CD4-positive, alpha-beta T cell (primary cell): ENCODE measurements at places on chromosomes 12 and 14. TPM values are rescaled to one million over a fixed set of nuclear protein-coding genes. Genes with fewer than 3 reads are reported as not detected.
A peak's percentile ranks its signal among the peaks of the same experiment; 100 is the strongest.

Gene BATF
- total RNA-seq = 7.8 TPM

Gene TMPRSS12
- not detected for total RNA-seq

Gene KLRD1
- 1.0 TPM for total RNA-seq

Gene LTBR
- total RNA-seq = 0.67 TPM

Gene B4GALNT1
- not detected for total RNA-seq

Gene CLEC2B
- 152 TPM for total RNA-seq

Gene GABARAPL1
- 267 TPM for total RNA-seq

Gene LRRK2
- 0.60 TPM for total RNA-seq

GRCh38 chr14:52640137-52640536 is 55.2 kb downstream of the ERO1A start:
- DNase-seq = no peak
- peaks cover 35% of the 10 kb centered on the region for H3K36me3 ChIP-seq
- H3K4me3 ChIP-seq = no peak overlapping the region
- H3K27me3 ChIP-seq = no peaks in the 10 kb centered on the region

- no peak overlapping the region for H3K4me3 ChIP-seq
- H3K36me3 ChIP-seq = no peaks in the 10 kb centered on the region
- H3K27me3 ChIP-seq = no peaks in the 10 kb centered on the region
- H3K4me1 ChIP-seq = no peaks in the 10 kb centered on the region
- DNase-seq = no peak
These were observed 29.0 kb upstream of the LUM start for GRCh38 chr12:91140026-91140931.

GRCh38 chr14:105817971-105818711 is 291.8 kb downstream of the TMEM121 start:
- no peaks in the 10 kb centered on the region for H3K4me1 ChIP-seq
- no peak overlapping the region for H3K4me3 ChIP-seq
- DNase-seq = no peak
- no peak overlapping the region for H3K27ac ChIP-seq

- no peak overlapping the region for H3K27ac ChIP-seq
- no peaks in the 10 kb centered on the region for H3K36me3 ChIP-seq
- H3K27me3 ChIP-seq = no peaks in the 10 kb centered on the region
- H3K4me3 ChIP-seq = no peak overlapping the region
- DNase-seq = no peak
These were observed 234.2 kb downstream of the CRADD start for GRCh38 chr12:93911396-93911795.

GRCh38 chr12:127785540-127785939 is 481.4 kb upstream of the TMEM132C start:
- H3K4me1 ChIP-seq = no peaks in the 10 kb centered on the region
- no peak overlapping the region for H3K4me3 ChIP-seq
- H3K27ac ChIP-seq = no peak overlapping the region
- no peaks in the 10 kb centered on the region for H3K27me3 ChIP-seq
- no peak for DNase-seq
- H3K36me3 ChIP-seq = no peaks in the 10 kb centered on the region

DNA sequence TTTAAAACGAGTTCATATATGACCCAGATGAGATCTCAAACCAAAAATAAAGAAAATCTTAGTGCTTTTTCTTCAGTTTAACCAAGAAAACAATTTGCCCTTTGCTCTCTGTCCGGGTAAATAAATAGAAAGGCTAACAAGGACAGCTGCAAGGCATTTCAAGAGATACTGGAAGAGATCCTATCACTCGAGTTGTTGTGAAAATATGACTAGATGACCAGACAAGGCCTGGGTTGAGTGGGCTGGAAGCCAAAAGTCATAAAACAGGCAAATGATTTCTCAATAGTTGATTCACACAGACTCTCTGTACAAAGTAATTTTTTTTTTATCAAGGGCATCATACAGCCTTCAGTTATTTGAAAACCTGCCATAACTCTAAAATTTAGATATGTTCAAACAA is 55.9 kb upstream of the AVPR1A start:
- H3K4me1 ChIP-seq = no peaks in the 10 kb centered on the region
- H3K4me3 ChIP-seq = no peak overlapping the region
- H3K27me3 ChIP-seq = no peaks in the 10 kb centered on the region

DNA sequence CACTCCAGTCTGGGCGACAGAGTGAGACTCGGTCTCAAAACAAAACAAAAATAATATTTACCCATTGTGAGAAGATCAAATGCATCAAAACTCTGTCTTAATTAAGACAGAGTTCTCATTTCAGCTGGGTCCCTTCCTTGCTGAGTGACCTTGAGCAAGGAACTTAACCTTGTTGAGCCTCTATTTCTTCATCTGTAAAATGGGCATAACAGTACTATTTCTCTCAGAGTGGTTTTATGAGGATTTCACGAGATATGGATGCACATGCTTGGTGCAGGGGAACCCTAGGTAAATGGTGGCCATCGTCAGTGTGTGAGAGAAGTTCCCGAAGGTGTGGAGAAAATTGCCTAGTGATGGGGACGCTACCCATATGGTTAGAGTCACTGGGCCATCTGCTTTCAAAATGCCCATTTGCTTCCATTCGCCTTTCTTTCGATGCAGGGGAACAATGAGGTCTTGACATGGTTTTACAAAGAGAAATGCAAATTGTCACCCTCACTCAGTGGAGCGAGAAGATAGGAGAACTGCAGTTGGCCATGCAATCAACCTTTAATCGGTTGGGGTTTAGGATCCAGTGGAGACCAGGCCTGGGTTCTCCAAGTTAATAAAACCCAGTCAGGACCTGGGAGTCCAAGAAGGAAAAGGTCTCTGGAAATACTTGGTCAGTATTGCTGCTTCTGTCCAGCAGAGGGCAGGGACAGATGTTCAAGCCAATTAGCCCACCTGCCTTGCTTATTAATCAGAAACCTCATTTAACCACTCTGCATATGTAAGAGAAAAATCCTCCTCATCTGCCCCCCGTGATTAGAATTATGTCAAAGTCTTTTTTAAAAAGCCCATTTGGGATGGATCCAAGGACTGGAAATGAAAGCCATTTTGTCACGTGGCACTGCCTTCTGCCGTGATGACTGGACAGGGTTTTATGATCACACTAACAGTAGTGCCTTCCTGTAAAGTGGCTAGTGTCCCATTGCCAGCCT is 37.2 kb downstream of the CFAP251 start:
- H3K27me3 ChIP-seq = no peaks in the 10 kb centered on the region
- no peak overlapping the region for H3K4me3 ChIP-seq
- no peak overlapping the region for H3K27ac ChIP-seq

DNA sequence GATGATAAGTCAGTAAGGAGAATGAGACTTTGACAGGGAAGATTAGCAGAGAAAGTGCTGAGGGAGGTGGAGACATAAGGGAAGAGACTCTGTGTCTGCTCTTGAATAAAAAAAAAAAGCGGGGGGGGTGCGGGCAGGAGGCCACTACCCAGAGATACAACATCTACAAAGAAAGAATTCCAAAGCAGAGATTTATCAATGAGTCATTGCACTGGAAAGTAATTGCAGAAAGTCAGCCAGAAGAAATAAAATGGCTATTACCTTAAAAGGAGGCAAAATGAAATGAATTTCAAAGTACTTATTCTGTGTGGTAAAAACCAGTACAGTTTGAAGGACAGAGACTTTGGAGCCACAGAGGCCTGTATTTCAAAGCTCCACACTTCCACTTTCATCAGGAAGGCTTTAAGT is 267.1 kb upstream of the PRKD1 start:
- H3K27me3 ChIP-seq = no peaks in the 10 kb centered on the region
- no peak overlapping the region for H3K27ac ChIP-seq
- H3K4me3 ChIP-seq = no peak overlapping the region
- no peak for DNase-seq
- no peaks in the 10 kb centered on the region for H3K4me1 ChIP-seq
- no peaks in the 10 kb centered on the region for H3K36me3 ChIP-seq

DNA sequence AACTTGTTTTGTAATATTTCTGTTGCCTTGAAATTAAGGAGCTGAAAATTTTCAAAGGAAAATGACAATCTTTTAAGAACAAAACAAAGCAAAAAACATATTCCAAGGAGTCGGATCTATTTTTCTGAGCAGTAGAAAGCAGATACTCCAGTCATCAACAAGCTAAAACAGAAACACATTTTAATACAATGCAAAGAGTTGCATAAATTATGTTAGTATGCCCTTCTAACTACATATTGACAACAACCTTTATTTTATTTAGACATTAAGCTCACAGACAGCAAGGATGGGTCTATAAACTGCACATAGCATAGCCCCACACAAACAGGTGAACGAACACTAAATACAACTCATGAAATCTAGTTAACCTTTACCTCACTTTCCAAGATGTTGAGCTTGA is 106.0 kb downstream of the PPP1R12A start:
- peaks cover 6% of the 10 kb centered on the region for H3K4me1 ChIP-seq
- no peaks in the 10 kb centered on the region for H3K27me3 ChIP-seq
- H3K27ac ChIP-seq = no peak overlapping the region
- no peak for DNase-seq

- DNase-seq = no peak
- no peak overlapping the region for H3K4me3 ChIP-seq
- no peaks in the 10 kb centered on the region for H3K36me3 ChIP-seq
- no peaks in the 10 kb centered on the region for H3K4me1 ChIP-seq
These were observed 53.2 kb downstream of the TSPAN19 start for GRCh38 chr12:84982888-84983287.

- no peak overlapping the region for H3K4me3 ChIP-seq
- no peaks in the 10 kb centered on the region for H3K36me3 ChIP-seq
- H3K4me1 ChIP-seq = no peaks in the 10 kb centered on the region
These were observed 226.3 kb upstream of the NOS1 start for GRCh38 chr12:117587631-117588287.

- no peaks in the 10 kb centered on the region for H3K4me1 ChIP-seq
- H3K36me3 ChIP-seq = peaks cover 90% of the 10 kb centered on the region
- no peak overlapping the region for H3K27ac ChIP-seq
- no peak overlapping the region for H3K4me3 ChIP-seq
- no peaks in the 10 kb centered on the region for H3K27me3 ChIP-seq
These were observed 49.4 kb downstream of the DGLUCY start for GRCh38 chr14:91163316-91163715.

GRCh38 chr12:120916561-120916960 is 12.4 kb upstream of the SPPL3 start:
- DNase-seq = no peak
- no peaks in the 10 kb centered on the region for H3K27me3 ChIP-seq
- H3K36me3 ChIP-seq = no peaks in the 10 kb centered on the region
- no peak overlapping the region for H3K4me3 ChIP-seq
- H3K4me1 ChIP-seq = no peaks in the 10 kb centered on the region

DNA sequence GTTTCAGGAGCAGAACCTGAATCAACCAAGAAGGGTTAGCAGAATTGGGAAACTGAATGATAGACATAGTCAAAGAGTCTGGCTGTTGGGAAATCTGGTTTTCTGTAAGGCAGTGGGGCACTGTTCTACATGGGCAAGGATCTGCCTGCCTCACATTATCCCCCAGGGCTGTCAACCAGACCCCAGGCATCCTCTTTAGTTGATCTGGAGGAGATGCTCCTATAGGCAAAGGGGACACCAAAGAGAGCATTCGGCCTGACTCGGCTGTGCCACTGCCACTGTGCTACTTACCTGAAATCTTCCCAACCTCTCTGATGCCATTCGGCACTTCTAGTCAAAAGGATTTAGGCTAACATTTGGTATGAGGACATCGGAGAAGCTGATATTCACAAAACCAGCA is 4.1 kb downstream of the ISCU start:
- no peak overlapping the region for H3K27ac ChIP-seq
- DNase-seq = no peak
- H3K4me1 ChIP-seq = peaks cover 64% of the 10 kb centered on the region
- peaks cover 52% of the 10 kb centered on the region for H3K36me3 ChIP-seq
- H3K27me3 ChIP-seq = no peaks in the 10 kb centered on the region
- no peak overlapping the region for H3K4me3 ChIP-seq

DNA sequence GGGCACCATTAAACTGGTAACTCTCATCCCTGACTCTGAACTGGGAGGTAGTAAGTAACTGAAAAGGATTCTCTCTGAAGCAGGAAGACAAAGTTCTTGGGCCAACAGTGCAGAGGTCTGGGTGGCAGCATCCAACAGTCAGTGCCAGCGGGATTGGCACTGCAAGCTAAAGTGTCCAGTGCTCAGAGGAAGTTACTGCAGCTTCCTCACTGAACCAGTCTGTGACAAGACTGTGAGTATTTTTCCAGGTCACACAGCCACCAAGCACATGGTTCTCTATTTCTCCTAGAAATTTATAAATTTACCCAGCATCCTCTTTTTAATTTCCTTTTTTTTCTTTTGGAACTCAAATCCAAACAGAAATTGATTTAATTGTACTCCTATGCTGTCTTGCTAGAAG is 81.6 kb upstream of the FAR2 start:
- H3K36me3 ChIP-seq = no peaks in the 10 kb centered on the region
- DNase-seq = no peak

- H3K27ac ChIP-seq = no peak overlapping the region
- H3K27me3 ChIP-seq = no peaks in the 10 kb centered on the region
- no peak overlapping the region for H3K4me3 ChIP-seq
- DNase-seq = no peak
These were observed 176.7 kb upstream of the NOS1 start for GRCh38 chr12:117538032-117538690.

DNA sequence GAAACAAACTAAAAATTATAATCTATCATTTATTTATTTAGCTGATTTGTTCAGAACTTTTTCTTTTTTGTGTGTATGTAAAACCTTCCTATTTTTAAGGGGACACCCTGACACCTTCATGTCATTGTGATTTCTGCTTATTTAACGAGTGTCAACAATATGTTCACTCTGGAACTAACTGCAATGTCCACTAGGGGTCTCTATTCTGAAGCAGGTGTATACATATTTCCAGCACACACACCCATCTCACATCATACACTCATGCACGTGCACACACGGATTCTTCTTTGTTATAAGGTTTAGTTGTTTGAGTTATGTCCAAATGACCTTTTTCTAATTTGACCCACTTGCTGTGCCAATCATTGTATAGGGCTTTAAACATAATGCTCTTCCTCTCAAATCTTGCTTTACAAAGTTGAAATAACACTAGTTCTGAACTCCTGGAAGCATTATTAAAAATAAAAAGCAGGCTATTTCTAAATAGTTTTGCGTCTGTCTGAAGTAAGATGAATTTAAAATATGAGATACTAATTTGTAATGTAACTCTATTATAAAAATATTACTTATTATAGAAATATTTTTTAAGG is 15.5 kb downstream of the E2F7 start:
- no peak overlapping the region for H3K4me3 ChIP-seq
- no peaks in the 10 kb centered on the region for H3K27me3 ChIP-seq
- no peak overlapping the region for H3K27ac ChIP-seq
- peak; percentile 69 for DNase-seq

- no peaks in the 10 kb centered on the region for H3K36me3 ChIP-seq
- H3K27ac ChIP-seq = peak overlapping the region; percentile 34
- no peaks in the 10 kb centered on the region for H3K27me3 ChIP-seq
- no peak overlapping the region for H3K4me3 ChIP-seq
These were observed 310.0 kb downstream of the ZFP36L1 start for GRCh38 chr14:68482772-68483395.

DNA sequence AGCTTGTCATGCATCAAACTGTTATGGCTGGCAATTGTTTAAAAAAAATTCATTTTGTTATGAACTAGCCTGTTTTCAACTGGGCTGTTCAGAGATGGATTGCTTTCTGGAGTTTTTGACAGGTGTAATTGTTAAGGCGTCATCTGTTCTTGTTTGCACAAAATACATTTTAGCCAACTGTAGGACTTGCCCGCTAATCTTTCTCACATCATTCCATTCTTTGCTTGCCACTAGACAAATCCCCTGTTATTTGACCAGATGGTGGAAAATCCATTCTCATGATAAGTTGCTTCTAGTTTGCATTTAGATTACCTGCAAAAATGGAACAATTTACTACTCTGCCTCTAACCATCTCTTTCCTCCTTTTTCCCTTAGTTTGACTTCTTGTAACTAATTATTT is 114.3 kb downstream of the NPAS3 start:
- no peaks in the 10 kb centered on the region for H3K4me1 ChIP-seq
- DNase-seq = no peak
- no peak overlapping the region for H3K27ac ChIP-seq
- no peak overlapping the region for H3K4me3 ChIP-seq
- no peaks in the 10 kb centered on the region for H3K36me3 ChIP-seq
